ENCODE measurements at places on chromosomes 13 and 19. TPM values are rescaled to one million over a fixed set of nuclear protein-coding genes. Genes with fewer than 3 reads are reported as not detected.

Gene KLK1
- not detected for total RNA-seq

Gene MRPS12
- total RNA-seq, result 56.4 TPM

Gene JAK3
- total RNA-seq, result 0.59 TPM

Gene DCLK1
- total RNA-seq, result 0.20 TPM

- DNase-seq, result peak; percentile 12
These were observed 255.0 kb upstream of the SLITRK1 start for GRCh38 chr13:84137292-84137691.

DNA sequence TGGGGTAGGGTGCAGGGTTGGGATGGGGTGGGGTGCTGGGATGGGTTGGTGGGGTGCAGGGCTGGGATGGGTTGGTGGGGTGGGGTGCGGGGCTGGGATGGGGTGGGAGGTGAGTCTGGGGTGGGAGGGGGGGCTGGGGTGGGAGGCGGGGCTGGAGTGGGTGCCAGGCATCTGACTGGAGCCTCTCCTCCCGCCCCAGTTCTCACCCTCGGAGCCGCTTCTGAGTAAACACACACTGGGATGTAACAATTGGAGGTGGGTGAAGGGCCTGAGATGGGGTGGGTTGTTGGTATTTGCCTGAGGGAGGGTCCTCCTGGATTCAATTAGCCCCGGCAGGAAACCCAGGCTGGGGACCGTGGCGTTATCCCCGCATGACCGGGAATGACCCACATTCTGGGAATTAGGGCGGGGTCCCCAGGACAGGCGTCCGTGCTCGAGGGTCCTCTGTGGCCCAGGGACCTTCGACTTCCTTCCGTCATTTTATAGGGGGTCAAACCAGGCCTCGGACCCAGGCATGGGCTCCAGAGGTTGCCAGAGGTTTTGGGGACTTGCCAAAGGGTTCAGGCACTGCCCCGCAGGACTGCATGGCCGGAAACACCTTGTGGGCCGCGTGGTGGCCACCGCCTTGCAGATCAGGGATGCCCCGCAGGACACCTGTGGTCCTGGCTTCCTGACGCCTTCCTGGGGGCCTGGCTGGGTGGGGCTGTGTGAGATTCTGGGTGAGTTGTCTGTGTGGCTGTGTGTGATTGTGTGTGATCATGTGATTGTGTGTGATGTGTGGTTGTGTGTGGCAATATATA is 1.4 kb downstream of the TMPRSS9 start:
- no peak for DNase-seq

DNA sequence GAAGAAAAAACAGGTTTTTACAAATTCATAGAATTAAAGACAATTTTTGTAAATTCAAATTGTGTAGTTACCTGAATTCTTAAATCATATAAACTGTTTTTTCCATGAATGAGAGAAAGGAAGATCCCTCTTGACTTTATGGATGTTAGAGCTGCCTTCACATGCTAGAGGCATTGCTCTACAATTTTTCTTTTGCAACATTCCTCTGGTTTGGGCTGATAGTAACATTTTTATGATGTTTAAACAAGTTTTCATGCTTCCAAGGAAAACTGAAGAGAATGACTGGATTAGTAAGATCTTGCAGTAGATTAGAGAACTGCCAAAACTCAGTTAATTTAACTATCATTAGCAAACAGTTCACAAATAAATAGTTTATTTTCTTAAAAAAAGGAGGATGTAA is 250.6 kb downstream of the GPC6 start:
- DNase-seq, result no peak

DNA sequence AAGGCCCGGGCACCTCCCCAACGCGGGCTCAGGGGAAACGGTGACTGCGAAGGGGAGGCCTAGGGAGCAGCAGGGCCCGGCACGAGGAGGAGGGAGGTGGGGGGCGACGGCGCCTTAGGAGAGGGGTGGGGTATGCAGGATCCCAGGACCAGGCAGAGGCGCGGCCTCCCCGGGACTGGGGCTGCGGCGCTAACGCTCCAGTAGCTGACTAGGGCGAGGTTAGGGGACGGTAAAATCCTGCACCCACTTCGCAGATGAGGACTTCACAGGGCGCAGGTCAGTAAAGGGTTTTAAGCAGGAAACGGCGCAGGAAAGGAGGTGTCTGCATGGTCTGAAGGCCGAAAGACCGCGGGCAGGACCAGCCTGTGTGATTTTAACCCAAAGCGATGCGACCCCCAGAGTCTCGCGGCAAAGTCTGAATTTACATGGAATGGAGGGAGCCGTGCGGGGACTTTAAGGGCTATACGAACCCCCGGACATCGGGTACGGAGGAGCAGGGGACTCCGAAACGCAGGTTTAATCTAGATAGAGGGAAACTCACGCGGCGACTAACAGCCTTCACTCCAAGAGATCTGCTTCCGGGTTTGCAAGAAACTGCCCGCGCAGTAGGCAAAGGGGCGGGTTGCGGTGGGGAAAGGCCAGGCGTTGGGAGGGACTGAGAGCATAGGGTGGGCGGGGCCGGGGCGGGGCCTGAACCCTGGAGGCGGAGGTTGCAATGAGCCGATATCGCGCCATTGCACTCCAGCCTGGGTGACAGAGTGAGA is at the start of gene ZNF665:
Gene ZNF665, minus strand, starts transcription at position 588 of the 764 bp plus-strand sequence. CDS start 10,460 bp downstream, outside the sequence.
- peak; percentile 86 for DNase-seq

Data from RPMI7951 (cell line).